ENCODE measurements at places on chromosomes 12 and 14. TPM values are rescaled to one million over a fixed set of nuclear protein-coding genes. Genes with fewer than 3 reads are reported as not detected.
A peak's percentile ranks its signal among the peaks of the same experiment; 100 is the strongest.

TOMM20L gene
- total RNA-seq, result not detected

GRCh38 chr12:19369691-19370148 is 69.6 kb upstream of the AEBP2 start:
- H3K27me3 ChIP-seq, result no peaks in the 10 kb centered on the region
- H3K36me3 ChIP-seq, result peaks cover 67% of the 10 kb centered on the region
- peak overlapping the region; percentile 38 for H3K27ac ChIP-seq
- peak; percentile 34 for DNase-seq
- H3K4me3 ChIP-seq, result no peak overlapping the region

- no peak overlapping the region for H3K4me3 ChIP-seq
- no peaks in the 10 kb centered on the region for H3K27me3 ChIP-seq
- no peaks in the 10 kb centered on the region for H3K36me3 ChIP-seq
- H3K4me1 ChIP-seq, result peaks cover 5% of the 10 kb centered on the region
Measured at GRCh38 chr12:112327209-112327938, 54.9 kb downstream of the HECTD4 start.

DNA sequence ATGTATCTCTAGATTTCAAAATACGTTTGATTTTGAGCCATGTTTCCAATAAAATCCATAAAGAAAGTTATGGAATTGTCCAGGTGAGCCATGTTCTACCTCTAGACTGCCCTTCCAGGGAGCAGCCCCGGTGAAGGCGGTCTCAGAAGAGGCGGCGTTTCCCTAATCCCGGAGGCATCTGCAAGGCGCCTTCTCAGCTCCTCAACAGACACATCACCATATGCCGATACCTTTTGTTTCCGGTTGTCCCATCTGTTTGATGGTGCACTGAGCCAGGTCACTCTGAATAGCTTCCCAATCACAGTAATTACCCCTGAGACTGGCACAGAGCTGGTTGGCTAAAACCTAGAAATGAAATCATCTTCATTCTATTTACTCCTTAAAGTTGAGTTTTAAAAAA is 305.5 kb upstream of the FKBP4 start:
- peaks cover 9% of the 10 kb centered on the region for H3K36me3 ChIP-seq
- no peak overlapping the region for H3K27ac ChIP-seq
- H3K4me3 ChIP-seq, result no peak overlapping the region
- no peaks in the 10 kb centered on the region for H3K4me1 ChIP-seq

GRCh38 chr12:85781766-85782165 is 54.4 kb downstream of the RASSF9 start:
- no peaks in the 10 kb centered on the region for H3K4me1 ChIP-seq
- H3K36me3 ChIP-seq, result no peaks in the 10 kb centered on the region
- H3K4me3 ChIP-seq, result no peak overlapping the region
- H3K27me3 ChIP-seq, result no peaks in the 10 kb centered on the region
- no peak for DNase-seq
- H3K27ac ChIP-seq, result no peak overlapping the region

GRCh38 chr12:51150777-51151176 is 22.2 kb downstream of the TFCP2 start:
- no peak overlapping the region for H3K27ac ChIP-seq
- no peaks in the 10 kb centered on the region for H3K36me3 ChIP-seq
- no peaks in the 10 kb centered on the region for H3K4me1 ChIP-seq
- no peak for DNase-seq
- no peak overlapping the region for H3K4me3 ChIP-seq

EML1 gene
- total RNA-seq, result 16.6 TPM

DNA sequence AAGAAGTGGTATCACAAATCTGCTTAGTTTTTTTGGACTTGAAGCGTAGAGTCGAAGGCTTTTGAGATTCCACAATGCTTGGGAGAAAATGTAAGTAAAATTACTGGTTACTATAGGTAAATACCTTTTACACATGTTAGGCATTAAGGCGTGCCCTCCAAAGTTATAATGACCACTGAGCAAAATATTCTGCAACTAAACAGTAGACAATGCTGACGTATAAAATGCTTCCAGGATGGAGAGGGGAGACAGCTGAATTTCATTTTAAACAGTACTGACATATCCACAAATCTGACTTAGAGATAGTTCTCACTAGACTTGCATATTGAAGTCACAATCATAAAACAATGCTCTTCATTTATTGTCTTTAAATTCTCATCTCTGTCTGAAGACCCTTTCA is 144.5 kb upstream of the DCN start:
- H3K27ac ChIP-seq, result no peak overlapping the region
- peak; percentile 29 for DNase-seq
- H3K36me3 ChIP-seq, result no peaks in the 10 kb centered on the region
- H3K4me3 ChIP-seq, result no peak overlapping the region

DNA sequence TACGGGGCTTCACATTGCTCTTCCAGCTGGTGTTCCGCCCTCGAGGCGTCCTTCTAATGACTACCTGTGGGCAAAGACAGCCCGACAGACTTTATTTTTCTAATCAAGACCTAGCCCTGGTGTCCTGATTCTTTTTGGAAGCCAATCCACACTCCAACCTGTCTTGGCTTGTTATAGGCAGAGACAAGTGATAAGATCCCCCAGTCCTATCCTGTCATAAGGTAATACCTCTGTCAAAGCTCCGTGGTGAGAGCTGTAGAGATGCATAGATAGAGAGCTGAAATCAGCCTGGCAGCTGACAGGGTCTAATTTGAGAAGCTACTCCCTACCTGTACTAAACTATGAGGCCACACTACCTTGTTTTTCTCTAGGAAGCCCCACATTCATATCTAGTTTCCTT is 11.5 kb upstream of the WNK1 start:
- H3K36me3 ChIP-seq, result no peaks in the 10 kb centered on the region
- no peaks in the 10 kb centered on the region for H3K27me3 ChIP-seq
- peak overlapping the region; percentile 34 for H3K27ac ChIP-seq
- H3K4me3 ChIP-seq, result no peak overlapping the region
- DNase-seq, result no peak
- peaks cover 7% of the 10 kb centered on the region for H3K4me1 ChIP-seq

VIPAS39 gene
- total RNA-seq, result 24.5 TPM

HSPB8 gene
- total RNA-seq, result 79.1 TPM

DNA sequence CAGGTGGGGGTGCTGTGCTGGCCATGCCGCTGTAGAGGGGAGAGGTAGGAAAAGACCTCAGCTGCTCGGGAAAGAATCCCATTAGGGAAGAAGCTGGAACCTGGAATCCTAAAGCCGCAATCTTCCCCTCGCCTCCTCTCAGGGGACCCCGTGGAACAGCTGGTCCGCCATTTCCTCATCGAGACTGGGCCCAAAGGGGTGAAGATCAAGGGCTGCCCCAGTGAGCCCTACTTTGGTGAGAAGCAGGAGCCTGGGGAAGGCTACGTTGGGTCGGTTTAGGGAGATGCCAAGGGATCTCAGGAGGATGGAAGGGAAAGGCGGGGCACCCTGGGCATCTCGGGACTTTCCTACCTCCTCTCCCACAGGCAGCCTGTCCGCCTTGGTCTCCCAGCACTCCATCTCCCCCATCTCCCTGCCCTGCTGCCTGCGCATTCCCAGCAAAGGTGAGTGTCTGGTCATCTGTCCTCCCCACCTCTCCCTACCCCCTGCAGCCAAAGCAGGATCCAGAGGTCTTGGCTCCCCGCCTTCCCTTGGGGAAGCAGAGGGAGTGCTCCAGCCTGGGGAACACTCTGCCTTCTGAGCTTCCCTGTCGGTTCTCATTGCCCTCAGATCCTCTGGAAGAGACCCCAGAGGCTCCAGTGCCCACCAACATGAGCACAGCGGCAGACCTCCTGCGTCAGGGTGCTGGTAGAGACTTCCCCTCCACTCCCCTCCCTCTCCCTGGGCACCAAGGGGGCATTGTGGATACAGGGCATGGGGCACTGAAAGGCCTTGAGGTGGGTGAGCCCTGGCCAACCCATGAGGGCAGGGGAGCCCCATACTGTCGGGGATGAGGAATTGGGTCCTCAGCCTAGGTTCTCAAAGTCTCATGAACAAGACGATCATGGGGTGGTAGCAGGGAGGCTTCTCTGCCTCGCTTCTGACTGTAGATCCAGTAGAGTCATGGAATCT is 12.4 kb downstream of the TNS2 start:
- H3K27me3 ChIP-seq, result no peaks in the 10 kb centered on the region
- no peaks in the 10 kb centered on the region for H3K36me3 ChIP-seq
- H3K4me3 ChIP-seq, result no peak overlapping the region
- DNase-seq, result no peak

SP1 gene
- 53.0 TPM for total RNA-seq

GRCh38 chr14:90900476-90901083 is 84.3 kb upstream of the TTC7B start:
- H3K36me3 ChIP-seq, result no peaks in the 10 kb centered on the region
- peak; percentile 12 for DNase-seq
- H3K27ac ChIP-seq, result no peak overlapping the region
- H3K4me3 ChIP-seq, result no peak overlapping the region
- H3K4me1 ChIP-seq, result no peaks in the 10 kb centered on the region

PTPRB gene
- total RNA-seq, result 0.25 TPM

DNA sequence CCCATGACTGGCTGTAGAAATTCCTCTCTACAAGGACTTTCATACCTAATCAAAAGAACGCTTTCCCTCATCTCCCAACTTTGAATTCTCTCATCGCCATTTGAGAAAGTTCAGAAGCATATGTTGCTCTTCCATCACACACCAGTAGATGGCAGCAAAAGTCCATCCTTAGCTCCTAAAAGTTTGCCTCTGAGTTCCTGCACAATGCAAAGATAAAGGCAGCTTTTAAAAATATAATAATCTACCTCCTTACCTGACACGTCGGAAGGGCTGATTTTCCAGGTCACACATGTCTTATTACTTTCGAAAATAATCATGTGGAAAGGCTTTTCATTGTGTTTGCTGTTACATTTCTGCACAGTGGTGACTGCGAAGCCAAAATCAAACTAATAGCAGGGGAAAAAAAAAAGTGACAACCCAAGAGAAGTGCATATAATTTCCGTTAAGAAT is 456.7 kb upstream of the SEL1L start:
- H3K4me1 ChIP-seq, result no peaks in the 10 kb centered on the region
- no peak overlapping the region for H3K27ac ChIP-seq
- H3K36me3 ChIP-seq, result no peaks in the 10 kb centered on the region
- no peak overlapping the region for H3K4me3 ChIP-seq

GRCh38 chr12:64010069-64010686 is 165.7 kb downstream of the SRGAP1 start:
- peaks cover 14% of the 10 kb centered on the region for H3K4me1 ChIP-seq
- no peaks in the 10 kb centered on the region for H3K36me3 ChIP-seq
- no peaks in the 10 kb centered on the region for H3K27me3 ChIP-seq
- no peak overlapping the region for H3K27ac ChIP-seq

Data from cardiac muscle cell (in vitro differentiated cells and primary cell).